ENCODE measurements at places on chromosomes 6 and 20.

- no peak for DNase-seq
Measured at GRCh38 chr6:20630136-20630535, 95.9 kb downstream of the CDKAL1 start.

GRCh38 chr6:63278916-63279315, 40.9 kb downstream of the LGSN start:
- DNase-seq: no peak

- no peak for DNase-seq
Measured at GRCh38 chr20:8964959-8965562, 103.8 kb upstream of the PLCB4 start.

GRCh38 chr6:41371461-41371991, 36.1 kb downstream of the NCR2 start:
- peak; percentile 69 for DNase-seq

DNA sequence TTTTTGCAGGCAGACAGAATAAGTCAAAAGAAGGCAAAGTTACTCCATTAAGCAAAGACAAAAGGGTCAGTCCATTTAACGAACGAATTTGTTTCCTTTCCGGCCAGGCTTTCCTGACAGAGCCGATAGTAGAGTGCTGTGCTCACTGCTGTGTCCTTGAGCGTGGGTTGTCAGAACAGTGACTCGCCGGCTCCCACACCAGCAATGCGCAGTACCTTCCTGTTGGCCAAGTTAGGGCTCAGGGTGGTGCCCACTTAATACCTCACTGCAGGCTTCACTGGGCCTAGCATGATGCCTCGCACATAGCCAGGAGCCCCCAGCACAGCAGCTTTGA, 294.7 kb downstream of the FOXC1 start:
- DNase-seq: no peak

GRCh38 chr6:30741789-30742315, 635 bp downstream of the FLOT1 start:
- no peak for DNase-seq

DNA sequence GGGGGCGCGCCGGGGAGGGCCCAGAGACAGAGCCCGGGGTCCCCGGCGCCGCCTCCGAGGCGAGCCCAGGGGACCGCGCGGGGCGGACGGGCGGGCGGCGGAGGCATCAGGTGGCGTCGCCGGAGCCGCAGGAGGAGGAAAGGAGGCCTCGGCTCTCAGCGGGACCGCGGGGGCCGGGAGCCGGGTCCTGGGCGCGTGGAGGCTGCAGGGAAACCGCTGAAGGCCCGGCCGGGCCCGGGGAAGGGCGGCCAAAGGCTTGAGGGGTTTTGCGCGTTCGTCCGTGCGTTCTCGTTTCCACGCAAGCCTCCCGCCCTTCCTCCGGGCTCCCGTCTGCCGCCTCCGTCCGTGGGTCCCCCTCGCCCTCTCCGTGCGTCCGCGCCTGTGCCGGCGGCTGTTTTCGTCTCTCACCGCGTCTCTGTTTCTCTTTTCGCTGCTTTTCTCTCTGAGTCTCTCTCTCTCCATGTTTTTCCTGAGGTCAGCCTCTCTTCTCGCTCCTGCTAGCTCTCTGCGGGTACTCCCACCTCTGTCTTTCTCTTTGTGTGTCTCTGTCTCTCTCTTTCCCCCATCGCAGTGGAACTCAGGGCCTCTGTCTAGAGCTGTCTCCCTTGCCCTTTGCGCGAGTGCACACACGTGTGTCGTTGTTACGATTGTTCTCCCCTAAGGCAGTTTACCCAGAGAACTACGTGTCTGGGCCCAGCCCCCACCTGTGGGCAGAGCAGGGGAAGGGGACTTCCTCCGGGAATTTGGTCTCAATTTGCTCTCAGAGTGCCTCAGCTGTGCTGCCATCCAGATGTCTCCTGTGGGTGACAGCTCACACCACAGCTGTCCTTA, 2.1 kb downstream of the IRF4 start:
- DNase-seq: no peak

DNA sequence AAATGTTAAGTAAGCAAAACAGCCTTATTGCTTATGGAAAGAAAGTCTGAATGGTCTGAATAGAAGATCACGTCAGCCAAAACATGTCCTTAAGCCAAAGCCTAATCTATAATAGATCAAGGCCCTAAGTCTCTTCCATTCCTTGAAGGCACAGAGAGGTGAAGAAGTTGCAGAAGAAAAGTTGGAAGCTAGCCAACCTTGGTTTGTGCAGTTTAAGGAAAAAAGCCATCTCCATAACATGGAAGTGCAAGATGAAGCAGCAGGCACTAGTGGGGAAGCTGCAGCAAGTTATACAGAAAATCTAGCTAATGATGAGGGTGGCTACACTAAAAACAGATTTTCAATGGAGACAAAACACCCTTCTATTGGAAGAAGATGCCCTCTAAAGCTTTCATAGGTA, 29.1 kb downstream of the LRRN4 start:
- DNase-seq: no peak

DNA sequence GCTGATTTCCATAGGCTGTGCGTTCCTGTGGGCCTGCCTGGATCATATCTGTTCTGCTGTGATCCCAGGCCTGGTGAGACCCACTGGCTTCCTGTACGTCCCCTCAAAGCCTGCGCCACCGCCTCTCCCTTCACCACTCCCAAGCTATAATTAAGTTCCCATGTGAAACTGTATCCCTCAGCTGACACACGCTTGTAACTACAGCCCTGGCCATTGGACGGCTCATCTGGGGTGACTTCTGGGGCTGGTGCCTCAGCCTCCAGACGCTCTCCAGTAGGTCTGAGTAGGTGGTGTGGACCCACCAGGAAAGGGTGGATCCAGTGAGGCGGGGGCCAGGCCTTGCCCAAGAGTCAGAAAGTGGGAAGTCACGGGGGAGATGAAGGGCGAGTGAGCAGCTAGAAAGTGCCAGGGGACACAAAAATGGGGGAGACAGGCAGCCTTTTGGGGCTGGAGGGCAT, 21.0 kb downstream of the PPARD start:
- no peak for DNase-seq

GRCh38 chr6:43089874-43090558, 13.9 kb downstream of the PTK7 start:
- DNase-seq: no peak

DNA sequence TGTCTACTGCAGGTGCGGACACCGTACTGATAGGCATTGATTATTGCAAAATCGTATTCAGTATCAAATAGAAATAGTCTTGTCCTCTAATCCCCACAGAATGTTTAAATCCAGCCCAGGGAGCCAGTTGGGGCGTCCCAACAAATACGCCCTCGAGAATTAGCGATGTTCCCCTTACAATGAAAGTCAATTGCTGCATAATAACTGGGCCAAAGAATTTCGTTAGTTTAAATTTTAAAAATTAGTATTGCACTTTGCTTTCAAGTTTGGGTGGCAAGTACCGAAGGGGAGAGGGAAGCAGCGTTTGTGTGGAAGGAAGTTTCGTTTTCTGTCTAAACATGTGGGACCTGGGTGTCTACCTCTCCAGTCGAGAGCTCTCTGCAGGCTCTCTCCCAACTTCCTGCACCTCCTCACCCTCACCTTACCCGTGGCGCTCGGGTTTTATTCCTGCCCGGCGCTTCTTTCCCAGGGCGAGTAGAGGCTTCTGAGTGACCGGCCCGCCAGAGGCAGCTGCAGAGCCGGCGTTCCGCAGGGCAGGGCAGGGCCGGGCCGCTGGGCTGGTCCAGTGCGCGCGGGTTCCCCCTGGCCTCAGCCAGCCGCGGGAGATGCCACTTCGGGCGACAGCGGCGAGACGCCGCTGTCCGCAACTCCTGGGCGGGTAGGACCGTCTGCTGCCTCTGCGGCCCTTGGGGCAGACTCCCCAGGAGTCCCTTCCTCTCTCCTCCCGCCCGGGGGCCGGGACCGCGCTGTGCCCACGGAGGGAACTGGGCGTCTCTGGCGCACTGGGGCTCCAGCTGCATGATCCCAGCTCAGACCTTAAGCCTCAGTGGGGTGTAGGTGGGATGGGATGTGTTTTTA, 862 bp upstream of the TFAP2C start:
- DNase-seq: no peak

DNA sequence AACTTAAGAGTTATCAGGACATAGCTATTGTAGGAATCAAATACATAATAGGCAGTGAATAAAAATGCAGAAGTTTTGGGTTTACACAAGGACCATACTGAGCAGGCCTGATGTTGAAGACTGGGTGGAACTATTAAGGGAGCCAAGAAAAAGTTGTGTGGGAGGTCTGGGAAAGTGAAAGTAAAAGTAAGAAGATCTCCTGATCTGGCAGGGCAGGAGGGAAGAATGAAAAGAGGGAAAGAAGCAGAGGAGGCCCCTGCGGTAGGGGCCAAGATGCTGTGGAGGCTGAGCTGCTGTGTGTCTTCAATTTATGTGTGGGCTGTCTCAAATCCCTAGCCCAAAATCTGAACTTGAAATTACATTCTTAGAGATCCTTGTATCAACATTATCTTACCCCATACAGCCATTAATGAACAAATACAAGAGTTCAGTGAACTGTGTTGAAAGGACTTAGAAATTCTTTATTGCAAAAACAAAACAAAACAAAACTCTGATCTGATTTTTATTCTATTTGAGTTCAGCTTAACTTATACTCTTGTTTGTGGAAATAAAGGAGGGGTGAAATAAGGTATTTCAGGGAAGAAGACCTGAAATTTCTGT, 1183.8 kb downstream of the HACE1 start:
- DNase-seq: no peak

- no peak for DNase-seq
Measured at GRCh38 chr6:136506124-136506799, 44.0 kb downstream of the MAP7 start.

- no peak for DNase-seq
Measured at GRCh38 chr6:101086473-101086872, 205.3 kb upstream of the ASCC3 start.

DNA sequence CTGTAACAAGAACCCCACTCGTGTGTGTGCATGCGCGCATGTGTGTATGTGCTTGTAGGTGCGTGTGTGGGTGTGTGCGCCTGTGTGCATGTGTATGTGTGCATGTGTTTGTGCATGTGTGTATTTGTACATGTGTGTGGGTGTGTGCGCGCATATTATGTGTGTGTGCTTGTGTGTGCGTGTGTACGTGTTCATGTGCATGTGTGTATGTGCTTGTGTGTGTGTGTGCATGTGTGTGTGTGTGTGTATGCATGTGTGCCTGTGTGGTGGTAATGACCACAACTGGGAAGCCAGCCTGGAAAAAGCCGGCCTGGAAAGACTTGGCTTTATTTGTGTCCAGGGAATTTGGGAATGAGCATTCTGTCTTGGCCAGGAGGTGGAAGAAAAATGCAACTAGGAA, 157.5 kb downstream of the PAX1 start:
- no peak for DNase-seq

GRCh38 chr6:88167352-88167937, 1.3 kb upstream of the CNR1 start:
- no peak for DNase-seq

GRCh38 chr20:36850759-36851158, 25.2 kb upstream of the TLDC2 start:
- no peak for DNase-seq

GRCh38 chr6:19873031-19873430, 35.9 kb downstream of the ID4 start:
- DNase-seq: no peak

GRCh38 chr6:5905431-5906339, 101.0 kb downstream of the NRN1 start:
- peak; percentile 83 for DNase-seq

DNA sequence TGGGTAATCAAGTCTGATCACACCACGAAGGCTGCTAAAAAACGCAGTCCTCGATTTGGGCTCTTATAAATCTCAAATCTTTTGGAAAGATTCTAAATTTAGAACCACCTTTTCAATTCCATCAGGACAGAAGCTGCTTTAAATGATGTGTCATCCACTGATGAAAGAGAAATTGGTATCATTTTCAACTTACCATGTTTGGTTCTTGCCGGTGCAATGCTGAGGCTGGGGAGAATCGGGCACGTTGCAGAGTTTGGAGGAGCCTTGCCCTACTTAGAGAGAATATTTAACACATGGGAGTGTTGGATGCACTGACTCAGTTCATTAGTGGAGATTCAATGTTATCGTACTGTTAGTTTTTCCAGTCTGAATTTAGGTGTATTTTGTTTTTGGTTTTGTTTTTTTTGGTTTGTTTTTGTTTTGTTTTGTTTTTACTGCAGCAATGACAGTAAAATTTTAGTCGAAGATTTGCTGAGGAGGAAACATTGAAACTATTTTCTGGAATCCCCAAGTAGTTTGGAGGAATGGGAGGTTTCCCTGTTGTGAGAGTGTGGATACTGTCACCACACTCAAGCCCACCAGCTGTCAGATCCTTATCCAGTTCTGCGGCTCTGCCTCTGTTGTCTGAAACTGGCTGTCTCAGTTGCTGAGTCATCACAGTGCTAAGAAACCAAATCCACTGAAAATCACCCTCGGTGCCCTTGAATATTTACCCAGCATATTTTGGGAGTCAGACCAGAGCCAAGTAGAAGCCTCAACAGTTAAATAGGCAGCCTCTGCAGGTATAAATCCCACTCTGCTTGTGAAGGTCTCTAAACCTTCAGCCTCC, 497.0 kb downstream of the BTBD3 start:
- no peak for DNase-seq

- DNase-seq: peak; percentile 72
Measured at GRCh38 chr6:71289039-71289801, 609 bp downstream of the OGFRL1 start.

- DNase-seq: no peak
Measured at GRCh38 chr6:66057034-66057433, 350.0 kb upstream of the EYS start.

GRCh38 chr6:162408826-162409535, 318.6 kb downstream of the PRKN start:
- DNase-seq: no peak

DNA sequence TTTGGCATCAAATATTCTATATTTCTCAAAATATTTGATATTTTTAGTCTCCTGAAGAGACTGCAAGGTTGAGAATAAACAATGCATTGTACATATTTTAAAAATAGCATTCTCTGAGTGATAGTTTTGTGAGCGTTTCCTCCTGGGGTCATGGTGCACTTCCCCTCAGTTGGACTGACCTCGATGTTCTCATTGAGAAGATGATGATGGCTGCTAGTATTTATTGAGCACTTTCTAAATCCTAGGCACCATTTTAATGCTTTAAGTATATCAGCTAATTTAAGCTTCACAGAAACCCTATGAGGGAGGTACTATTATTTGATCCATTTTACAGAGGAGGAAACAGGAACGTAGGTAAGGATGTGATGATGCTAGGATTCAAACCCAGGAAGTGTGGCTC, 18.2 kb downstream of the DSE start:
- no peak for DNase-seq
